ENCODE measurements at places on chromosomes 5 and 9. TPM values are rescaled to one million over a fixed set of nuclear protein-coding genes. Genes with fewer than 3 reads are reported as not detected.

CEL gene
- 0.36 TPM for total RNA-seq

ITGA2 gene
- 1.9 TPM for total RNA-seq

SERF1A gene
- 8.9 TPM for total RNA-seq

TTC33 gene
- 33.2 TPM for total RNA-seq

PTPRD gene
- 18.3 TPM for total RNA-seq

ARSI gene
- 3.3 TPM for total RNA-seq

IFNB1 gene
- not detected for total RNA-seq

ACO1 gene
- 54.2 TPM for total RNA-seq

IL3 gene
- not detected for total RNA-seq

GPR21 gene
- 6.1 TPM for total RNA-seq

SH3GL2 gene
- total RNA-seq: 0.71 TPM

IFNA13 gene
- not detected for total RNA-seq

MYO10 gene
- 6.1 TPM for total RNA-seq
